ENCODE measurements at places on chromosomes 2 and 18. TPM values are rescaled to one million over a fixed set of nuclear protein-coding genes. Genes with fewer than 3 reads are reported as not detected.
A peak's percentile ranks its signal among the peaks of the same experiment; 100 is the strongest.

DNA sequence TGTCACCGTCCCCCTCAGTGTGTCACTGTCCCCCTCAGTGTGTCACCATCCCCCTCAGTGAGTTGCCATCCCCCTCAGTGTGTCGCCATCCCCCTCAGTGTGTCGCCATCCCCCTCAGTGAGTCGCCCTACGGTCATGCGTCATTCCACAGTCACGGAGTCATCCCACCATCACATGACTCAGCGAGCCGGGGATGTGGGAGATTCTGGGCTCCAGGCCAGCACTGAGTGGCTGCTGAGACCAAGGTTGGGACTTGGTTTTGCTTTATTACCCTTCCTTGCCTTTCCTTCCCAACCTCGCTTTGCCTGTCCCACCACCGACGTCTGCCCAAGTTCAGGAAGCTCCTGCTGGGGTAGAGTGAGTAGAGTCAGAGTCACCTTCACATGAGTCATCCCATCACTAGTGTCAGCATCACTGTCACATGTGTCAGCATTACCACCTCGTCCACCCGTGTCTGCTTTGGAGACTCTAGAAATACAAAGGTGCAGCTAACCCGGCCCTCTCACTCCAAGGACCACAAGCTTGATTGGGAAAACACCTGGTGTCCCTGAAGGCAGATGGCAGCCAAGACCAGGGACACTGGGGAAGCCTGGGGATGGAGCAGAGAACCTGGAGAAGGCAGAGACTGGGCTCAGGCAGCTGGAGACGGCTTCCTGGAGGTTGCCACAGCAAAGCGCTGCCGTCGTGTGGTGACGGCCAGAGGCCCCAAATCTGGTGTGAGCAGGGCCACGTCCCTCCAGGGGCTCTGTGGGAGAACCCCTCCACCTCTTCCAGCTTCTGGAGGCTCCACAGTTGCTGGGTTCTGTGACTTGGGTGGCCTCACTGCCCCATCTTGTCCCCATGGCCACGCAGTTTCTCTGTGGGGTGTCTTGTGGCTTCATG lies 485.2 kb upstream of the SALL3 start:
- DNase-seq, result peak; percentile 51

- DNase-seq, result no peak
These were observed 40.2 kb downstream of the ATOH8 start for GRCh38 chr2:85794038-85794441.

- peak; percentile 36 for DNase-seq
These were observed 13.1 kb downstream of the DAW1 start for GRCh38 chr2:227884511-227884947.

Gene GPR39
- total RNA-seq, result 15.3 TPM

Gene ALPG
- total RNA-seq, result 1.0 TPM

Gene OSBPL1A
- 38.8 TPM for total RNA-seq

Gene HYCC2
- total RNA-seq, result 36.4 TPM
